ENCODE measurements at places on chromosomes 12 and 14. TPM values are rescaled to one million over a fixed set of nuclear protein-coding genes. Genes with fewer than 3 reads are reported as not detected.

Gene PIANP
- total RNA-seq, result 0.99 TPM

Gene TRIM9
- 0.45 TPM for total RNA-seq

Gene RPL36AL
- total RNA-seq, result 339 TPM

Gene FAM181A
- total RNA-seq, result not detected

Gene GIT2
- 70.7 TPM for total RNA-seq

Gene ANKRD33
- not detected for total RNA-seq

Gene CLEC6A
- not detected for total RNA-seq

Gene STON2
- total RNA-seq, result not detected

Gene PRB2
- total RNA-seq, result not detected

Measured in CD4-positive, alpha-beta T cell (primary cell).